ENCODE measurements at places on chromosomes 3 and 15. TPM values are rescaled to one million over a fixed set of nuclear protein-coding genes. Genes with fewer than 3 reads are reported as not detected.

GRCh38 chr3:141471160-141471559, 15.7 kb upstream of the RASA2 start:
- peaks cover 8% of the 10 kb centered on the region for H3K4me1 ChIP-seq
- no peaks in the 10 kb centered on the region for H3K36me3 ChIP-seq
- no peaks in the 10 kb centered on the region for H3K27me3 ChIP-seq
- no peak for DNase-seq
- no peak overlapping the region for H3K4me3 ChIP-seq

DNA sequence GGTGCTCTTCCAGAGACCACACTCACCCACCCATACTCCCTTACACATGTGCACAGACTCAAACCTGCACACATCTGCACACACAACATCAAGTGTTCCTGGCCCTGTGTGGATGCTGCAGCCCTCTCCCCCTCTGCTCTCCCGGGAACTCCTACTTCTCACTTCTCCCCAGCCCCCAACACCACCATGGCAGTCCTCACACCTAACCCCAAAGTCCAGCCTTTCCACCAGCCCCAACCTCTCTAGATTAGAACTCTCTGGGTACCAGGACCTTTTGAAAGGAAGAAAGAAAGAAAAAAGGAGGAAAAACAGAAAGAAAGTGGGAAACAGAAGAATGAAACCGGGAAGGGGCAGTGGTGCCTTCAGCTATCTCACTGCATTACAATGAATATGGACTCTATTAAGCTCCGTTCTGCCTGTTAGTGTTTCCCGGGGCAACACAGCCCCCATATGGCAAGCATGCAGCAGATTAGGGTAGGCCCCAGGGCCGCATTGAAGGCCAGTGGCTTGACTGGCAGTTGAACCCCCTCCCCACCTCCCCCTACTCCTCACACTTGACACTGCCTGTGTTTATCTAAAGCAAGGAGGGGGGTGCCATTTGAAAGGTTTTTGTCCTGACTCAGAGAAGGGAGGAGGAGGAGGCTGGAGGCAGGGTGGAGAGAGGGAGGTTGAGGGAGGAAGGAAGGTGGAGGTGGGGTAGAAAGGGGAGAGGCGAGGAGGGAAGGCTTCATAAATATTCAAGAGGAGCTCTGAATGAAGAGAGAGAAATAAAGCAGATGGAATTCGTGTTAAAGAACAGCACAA, 30.1 kb downstream of the BOC start:
- H3K4me3 ChIP-seq, result no peak overlapping the region
- no peaks in the 10 kb centered on the region for H3K4me1 ChIP-seq
- H3K27me3 ChIP-seq, result peaks cover 10% of the 10 kb centered on the region
- H3K27ac ChIP-seq, result no peak overlapping the region

Gene FOXB1
- 0.37 TPM for total RNA-seq

DNA sequence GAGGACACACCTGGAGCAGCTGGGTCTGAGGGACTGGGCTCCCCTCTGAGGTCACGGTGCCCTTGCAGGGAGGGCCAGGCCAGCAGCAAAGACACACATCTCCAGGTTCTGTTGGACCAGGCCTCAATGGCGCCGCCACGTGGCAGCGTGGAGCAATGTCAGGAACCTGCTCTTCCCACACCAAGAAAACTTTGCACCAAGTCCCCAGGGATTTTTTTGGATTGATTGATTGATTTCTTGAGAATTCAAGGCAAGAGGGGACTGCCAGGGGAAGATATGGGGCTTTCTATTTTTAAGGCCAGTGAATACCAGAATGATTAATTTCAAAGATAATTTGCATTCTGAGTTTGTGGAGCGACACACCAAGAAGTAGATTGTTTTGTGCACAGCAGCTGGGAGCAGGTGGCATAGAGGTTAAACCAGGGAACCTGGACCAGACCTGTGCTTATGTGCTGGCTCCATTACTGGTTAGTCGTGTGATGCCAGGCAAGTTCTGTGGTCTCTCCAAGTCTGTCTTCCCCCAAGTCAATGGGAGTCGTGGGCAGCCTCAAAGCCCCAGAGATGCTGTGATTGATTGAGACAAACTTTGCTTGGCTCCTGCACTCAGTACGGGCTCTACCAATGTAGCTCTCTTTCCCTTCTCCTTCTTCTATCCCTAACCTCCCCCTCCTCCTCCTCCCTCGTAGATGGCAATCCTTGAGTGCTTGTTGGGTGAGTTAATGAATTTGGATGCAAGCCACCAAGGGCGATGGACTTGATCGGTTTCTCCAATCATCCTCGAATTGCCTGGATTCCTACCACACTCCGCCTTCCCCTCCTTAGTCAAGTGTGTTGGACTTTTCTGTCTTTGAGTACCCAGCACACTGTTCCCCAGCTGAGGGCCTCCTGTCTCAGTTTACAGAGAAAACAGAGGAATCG, 96.2 kb upstream of the TRPM1 start:
- no peaks in the 10 kb centered on the region for H3K27me3 ChIP-seq
- no peak overlapping the region for H3K27ac ChIP-seq
- no peaks in the 10 kb centered on the region for H3K36me3 ChIP-seq

GRCh38 chr3:150830094-150830681, 67.2 kb upstream of the SIAH2 start:
- no peak overlapping the region for H3K4me3 ChIP-seq
- H3K27me3 ChIP-seq, result no peaks in the 10 kb centered on the region
- no peak overlapping the region for H3K27ac ChIP-seq
- H3K4me1 ChIP-seq, result no peaks in the 10 kb centered on the region
- DNase-seq, result no peak

Gene OSTN
- not detected for total RNA-seq

- no peak for DNase-seq
- H3K27me3 ChIP-seq, result no peaks in the 10 kb centered on the region
- no peak overlapping the region for H3K27ac ChIP-seq
- H3K4me1 ChIP-seq, result no peaks in the 10 kb centered on the region
Measured at GRCh38 chr3:66401157-66401550, 99.7 kb downstream of the LRIG1 start.

Gene MRPL47
- 73.0 TPM for total RNA-seq

Gene TRIM42
- not detected for total RNA-seq

Gene STAB1
- 7.6 TPM for total RNA-seq

Gene GOLGA8K
- total RNA-seq, result not detected

GRCh38 chr15:57323806-57324589, 52.3 kb upstream of the CGNL1 start:
- H3K36me3 ChIP-seq, result no peaks in the 10 kb centered on the region
- DNase-seq, result no peak
- H3K4me1 ChIP-seq, result no peaks in the 10 kb centered on the region
- no peak overlapping the region for H3K4me3 ChIP-seq

DNA sequence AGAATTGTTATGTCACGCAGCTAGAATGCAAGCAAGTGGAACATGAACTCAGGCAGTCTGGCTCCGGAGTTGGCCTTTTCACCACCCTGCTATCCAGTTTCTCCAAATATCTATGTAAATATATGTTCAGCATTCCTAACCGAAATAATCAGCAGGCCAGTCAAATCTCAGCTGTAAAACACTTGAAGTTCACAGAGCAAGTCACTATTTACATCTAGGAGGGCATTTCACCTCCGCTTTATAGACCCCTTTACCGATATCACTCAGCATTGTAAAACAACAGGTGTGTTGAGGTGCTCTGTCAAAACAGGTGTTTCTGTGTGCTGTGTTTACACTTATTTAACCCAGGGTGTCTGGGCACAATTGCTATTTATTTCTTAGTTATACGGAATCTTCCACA, 12.2 kb upstream of the HES1 start:
- H3K27ac ChIP-seq, result no peak overlapping the region
- H3K4me3 ChIP-seq, result no peak overlapping the region
- H3K36me3 ChIP-seq, result no peaks in the 10 kb centered on the region
- DNase-seq, result no peak
- no peaks in the 10 kb centered on the region for H3K27me3 ChIP-seq

GRCh38 chr3:48709051-48709461, 8.0 kb downstream of the IP6K2 start:
- H3K4me3 ChIP-seq, result no peak overlapping the region
- H3K27ac ChIP-seq, result no peak overlapping the region
- DNase-seq, result no peak
- peaks cover 39% of the 10 kb centered on the region for H3K4me1 ChIP-seq
- H3K27me3 ChIP-seq, result no peaks in the 10 kb centered on the region

DNA sequence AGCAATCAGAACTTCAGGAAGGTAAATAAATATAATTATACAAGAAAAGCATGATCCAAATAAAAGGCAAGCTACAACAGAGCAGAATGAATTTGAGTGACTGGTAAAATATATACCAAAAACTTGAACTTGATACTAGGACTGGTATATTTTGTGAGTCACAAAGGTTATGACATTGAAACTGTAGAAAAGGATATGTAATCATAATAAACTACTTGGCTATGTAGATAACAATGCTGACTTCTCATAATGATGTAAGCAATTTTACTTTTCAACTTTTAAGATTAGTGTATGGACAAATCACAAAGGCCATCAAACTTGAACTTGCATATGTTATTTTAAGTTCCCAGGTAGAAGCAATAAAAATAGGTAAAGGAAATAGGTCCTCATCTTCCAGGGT, 384.5 kb upstream of the NECTIN3 start:
- H3K27me3 ChIP-seq, result no peaks in the 10 kb centered on the region
- H3K27ac ChIP-seq, result no peak overlapping the region
- no peaks in the 10 kb centered on the region for H3K36me3 ChIP-seq
- H3K4me1 ChIP-seq, result no peaks in the 10 kb centered on the region
- H3K4me3 ChIP-seq, result no peak overlapping the region

Gene CTDSPL
- total RNA-seq, result 0.84 TPM

GRCh38 chr3:32398531-32398930, 6.9 kb downstream of the CMTM7 start:
- no peak overlapping the region for H3K27ac ChIP-seq
- H3K4me1 ChIP-seq, result peaks cover 46% of the 10 kb centered on the region
- no peak for DNase-seq
- H3K27me3 ChIP-seq, result no peaks in the 10 kb centered on the region

Gene IGDCC3
- total RNA-seq, result not detected

- no peak overlapping the region for H3K4me3 ChIP-seq
- H3K27me3 ChIP-seq, result no peaks in the 10 kb centered on the region
- no peak for DNase-seq
- no peak overlapping the region for H3K27ac ChIP-seq
Measured at GRCh38 chr15:41862515-41863116, 24.0 kb downstream of the PLA2G4B start.

Gene LRTM1
- not detected for total RNA-seq

- no peak overlapping the region for H3K4me3 ChIP-seq
- H3K27me3 ChIP-seq, result no peaks in the 10 kb centered on the region
- H3K27ac ChIP-seq, result no peak overlapping the region
- H3K36me3 ChIP-seq, result no peaks in the 10 kb centered on the region
- H3K4me1 ChIP-seq, result no peaks in the 10 kb centered on the region
Measured at GRCh38 chr3:159721324-159721723, 267.3 kb upstream of the IL12A start.

GRCh38 chr3:125398952-125399351, 23.8 kb upstream of the ZNF148 start:
- H3K4me1 ChIP-seq, result no peaks in the 10 kb centered on the region
- no peak overlapping the region for H3K27ac ChIP-seq
- H3K36me3 ChIP-seq, result no peaks in the 10 kb centered on the region
- H3K4me3 ChIP-seq, result no peak overlapping the region

DNA sequence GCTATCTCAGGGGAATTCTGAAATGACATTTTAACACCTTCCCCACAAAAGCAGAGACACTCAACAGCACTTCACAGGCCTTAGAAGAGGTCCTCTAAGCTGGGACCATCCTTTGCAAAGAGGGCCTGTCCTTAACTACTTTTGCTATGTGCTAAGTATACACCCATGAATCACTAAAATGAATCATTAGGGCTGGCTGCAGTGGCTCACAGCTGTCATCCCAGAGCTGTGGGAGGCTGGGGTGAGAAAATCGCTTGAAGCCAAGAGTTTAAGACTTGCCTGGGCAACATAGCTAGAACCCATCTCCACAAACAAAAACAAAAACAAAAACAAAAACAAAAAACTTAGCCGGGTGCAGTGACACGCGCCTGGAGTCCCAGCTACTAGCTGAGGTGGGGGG, 53.9 kb upstream of the MELTF start:
- no peak overlapping the region for H3K4me3 ChIP-seq
- no peak overlapping the region for H3K27ac ChIP-seq
- no peaks in the 10 kb centered on the region for H3K36me3 ChIP-seq

- H3K36me3 ChIP-seq, result no peaks in the 10 kb centered on the region
- no peak overlapping the region for H3K4me3 ChIP-seq
- DNase-seq, result no peak
- H3K4me1 ChIP-seq, result no peaks in the 10 kb centered on the region
- H3K27ac ChIP-seq, result no peak overlapping the region
Measured at GRCh38 chr3:114933407-114933806, 213.7 kb downstream of the ZBTB20 start.

Gene ZBBX
- total RNA-seq, result not detected

DNA sequence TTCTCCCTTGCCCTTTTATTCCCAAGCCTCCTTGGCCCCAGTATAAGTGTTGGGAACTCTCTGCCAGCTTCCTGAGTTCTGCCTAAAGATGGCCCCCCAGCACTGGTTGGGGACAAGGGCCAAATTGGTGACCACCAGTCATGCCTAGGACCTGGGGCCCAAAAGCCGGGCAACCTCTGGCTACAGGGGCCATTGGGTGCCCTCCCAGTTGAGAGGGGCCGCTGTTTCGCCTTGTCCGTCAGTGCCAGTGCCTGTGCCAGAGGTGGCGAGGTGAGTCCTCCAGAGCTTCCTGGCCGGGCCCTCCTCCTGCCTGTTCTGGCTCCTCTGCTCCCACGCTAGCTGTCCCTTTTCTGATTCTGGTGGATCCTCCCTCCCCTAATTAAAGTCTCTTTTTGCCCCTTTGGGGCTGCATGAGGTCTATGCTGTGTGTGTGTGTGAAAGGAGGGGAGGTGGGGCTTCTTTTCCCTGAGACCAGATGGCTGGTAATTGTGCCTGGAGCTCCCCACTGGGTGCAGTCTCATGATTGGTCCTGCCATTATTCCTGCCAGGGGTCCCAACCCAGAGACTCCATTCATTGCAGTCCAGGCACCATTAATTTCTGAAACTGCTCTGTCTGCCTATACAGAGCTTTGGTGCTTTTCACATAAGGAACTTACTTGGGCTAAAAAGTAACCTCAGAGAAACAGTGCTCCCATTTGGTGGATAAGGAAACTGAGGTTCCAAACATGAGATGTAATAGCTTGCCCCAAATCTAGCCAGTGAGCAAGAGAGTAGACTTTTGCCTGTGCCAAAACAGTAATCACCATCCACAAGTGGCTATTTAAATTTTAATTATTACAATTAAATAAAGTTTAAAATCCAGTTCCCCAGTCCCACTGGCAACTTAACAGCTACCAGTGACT, 3.1 kb upstream of the TTLL3 start:
- no peak for DNase-seq
- H3K36me3 ChIP-seq, result peaks cover 36% of the 10 kb centered on the region
- H3K27me3 ChIP-seq, result no peaks in the 10 kb centered on the region

GRCh38 chr15:84400820-84401219, 165.2 kb downstream of the GOLGA6L4 start:
- DNase-seq, result no peak
- no peak overlapping the region for H3K4me3 ChIP-seq
- no peaks in the 10 kb centered on the region for H3K36me3 ChIP-seq
- no peaks in the 10 kb centered on the region for H3K4me1 ChIP-seq
- H3K27ac ChIP-seq, result no peak overlapping the region
- H3K27me3 ChIP-seq, result no peaks in the 10 kb centered on the region

- DNase-seq, result no peak
- H3K36me3 ChIP-seq, result no peaks in the 10 kb centered on the region
- no peaks in the 10 kb centered on the region for H3K27me3 ChIP-seq
- H3K27ac ChIP-seq, result no peak overlapping the region
Measured at GRCh38 chr3:112770032-112770626, 76.5 kb downstream of the CD200R1L start.

Gene HIGD2B
- 0.33 TPM for total RNA-seq

GRCh38 chr3:194659778-194660177, 12.2 kb downstream of the LSG1 start:
- peaks cover 32% of the 10 kb centered on the region for H3K36me3 ChIP-seq
- no peaks in the 10 kb centered on the region for H3K27me3 ChIP-seq

- no peaks in the 10 kb centered on the region for H3K36me3 ChIP-seq
- H3K27ac ChIP-seq, result no peak overlapping the region
- H3K27me3 ChIP-seq, result no peaks in the 10 kb centered on the region
- no peak for DNase-seq
- no peak overlapping the region for H3K4me3 ChIP-seq
Measured at GRCh38 chr3:105763659-105764036, 105.2 kb downstream of the CBLB start.
